Forelimb muscle (tissue), 1 donor: ENCODE measurements at places on chromosomes 13 and 19. TPM values are rescaled to one million over a fixed set of nuclear protein-coding genes. Genes with fewer than 3 reads are reported as not detected.
A peak's percentile ranks its signal among the peaks of the same experiment; 100 is the strongest.

- DNase-seq = no peak
Measured at GRCh38 chr13:50523307-50523706, 320.2 kb downstream of the DLEU7 start.

- DNase-seq = no peak
Measured at GRCh38 chr13:102812611-102813287, 13.8 kb downstream of the BIVM start.

DNA sequence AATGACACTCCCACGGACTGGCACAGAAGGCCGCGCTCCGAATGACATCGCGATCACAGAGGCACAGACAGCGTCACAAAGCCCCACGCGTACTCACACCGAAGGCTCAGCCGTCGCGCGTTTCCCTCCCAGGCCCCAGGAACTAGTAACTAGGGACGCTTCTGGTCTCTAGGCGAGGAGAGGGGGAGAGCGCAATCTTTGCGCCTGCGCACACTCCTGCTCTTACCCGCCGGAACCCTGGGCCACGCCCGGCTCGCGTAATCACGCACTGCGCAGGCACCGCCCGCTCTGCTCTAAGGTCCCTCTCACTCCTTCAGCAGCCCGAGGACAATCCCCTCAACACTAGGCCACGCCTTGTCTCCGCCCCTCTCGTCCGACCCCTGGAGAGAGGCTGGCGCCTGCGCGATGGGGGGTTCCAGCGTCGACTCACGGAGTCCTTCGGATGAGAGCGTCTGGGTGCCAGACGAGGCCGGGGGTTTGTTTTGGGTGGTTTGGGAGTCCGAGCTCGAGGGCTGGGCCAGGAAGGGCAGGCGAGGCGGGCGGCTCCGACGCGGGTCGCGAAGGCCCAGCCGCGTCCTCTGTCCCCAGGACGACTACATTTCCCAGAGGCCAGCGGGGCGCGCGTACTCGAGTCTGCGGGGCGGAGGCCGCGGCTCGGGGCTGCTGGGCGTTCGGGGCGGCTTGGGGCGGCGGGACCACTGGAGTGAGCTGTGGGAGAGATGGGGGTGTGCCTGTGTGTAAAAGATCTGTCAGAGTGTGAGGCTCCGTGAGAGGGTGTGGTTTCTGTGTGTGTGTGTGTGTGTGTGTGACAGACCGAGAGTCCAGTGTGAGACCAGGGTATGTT lies at the start of gene ZNF471:
ZNF471 (plus strand) TSS at position 410 of the 844 bp plus-strand sequence. CDS start 3,717 bp downstream, outside the sequence.
- DNase-seq = peak; percentile 97

GRCh38 chr13:64347664-64348063 lies 2882.5 kb downstream of the PCDH9 start:
- DNase-seq = no peak

DNA sequence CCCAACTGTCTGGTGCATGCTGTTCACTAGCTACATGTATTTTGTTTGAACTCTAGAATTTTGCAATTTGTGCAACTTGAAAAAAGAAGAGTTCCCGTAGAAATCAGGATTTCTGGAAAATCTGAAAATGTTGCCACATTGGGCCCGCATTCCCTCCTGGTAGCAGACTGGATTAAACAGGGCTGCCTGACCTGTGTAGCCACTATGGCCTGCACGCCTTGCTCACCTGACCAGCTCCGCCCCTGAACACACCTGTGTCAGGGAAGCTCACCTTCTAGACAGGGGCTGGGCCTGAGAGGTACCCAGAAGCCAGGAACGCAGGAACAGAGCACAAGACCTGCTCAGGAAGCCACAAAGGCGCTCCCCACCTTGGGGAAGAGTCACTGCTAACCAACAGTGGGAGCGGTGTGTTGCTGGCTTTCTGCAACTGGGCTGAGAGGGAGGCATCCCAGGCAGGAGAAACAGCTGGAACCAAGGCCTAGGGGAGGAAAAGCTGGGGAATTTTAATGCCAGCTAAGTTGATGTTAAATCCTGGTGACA lies 106.5 kb downstream of the UQCRFS1 start:
- no peak for DNase-seq

- DNase-seq = no peak
Measured at GRCh38 chr13:73955977-73956500, 178.2 kb downstream of the KLF12 start.

DNA sequence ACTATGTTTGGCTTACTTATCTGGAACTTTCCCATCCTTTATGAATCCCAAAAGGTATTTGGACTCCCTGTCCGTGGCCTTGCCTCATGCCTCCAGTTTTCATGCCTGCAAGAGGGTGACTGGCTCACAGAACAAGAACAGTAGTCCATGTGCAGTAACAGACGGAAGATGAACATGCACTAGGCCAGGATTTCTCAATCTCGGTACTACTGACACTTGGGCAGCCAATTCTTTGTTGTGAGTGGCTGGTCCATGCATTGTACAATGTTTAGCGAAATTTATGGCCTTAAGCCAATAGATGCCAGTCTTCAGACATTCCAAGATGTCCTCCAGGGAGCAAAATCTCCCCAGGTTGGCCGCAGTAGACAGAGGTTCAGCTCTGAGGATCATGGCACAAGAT lies 61.9 kb downstream of the DOCK9 start:
- no peak for DNase-seq

DNA sequence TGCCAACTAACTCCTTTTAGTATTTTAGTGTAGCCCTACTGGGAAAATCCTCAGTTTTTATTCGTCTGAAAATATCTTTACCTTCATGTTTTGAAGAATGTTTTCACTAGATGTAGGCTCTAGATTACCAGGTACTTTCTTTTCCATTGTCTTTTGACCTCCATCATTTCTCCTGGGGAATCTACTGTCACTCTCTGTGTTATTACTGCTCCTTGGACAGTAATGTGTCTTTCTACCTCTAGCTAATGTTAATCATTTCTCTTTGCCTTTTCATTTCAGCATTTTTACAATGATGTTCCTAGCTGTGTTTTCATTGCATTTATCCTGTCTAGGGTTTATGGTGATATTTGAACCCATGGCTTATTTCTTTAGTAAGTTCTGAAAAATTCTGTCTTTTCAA lies 61.9 kb downstream of the SPACA7 start:
- no peak for DNase-seq

- no peak for DNase-seq
Measured at GRCh38 chr13:93455861-93456260, 229.3 kb downstream of the GPC6 start.

DNA sequence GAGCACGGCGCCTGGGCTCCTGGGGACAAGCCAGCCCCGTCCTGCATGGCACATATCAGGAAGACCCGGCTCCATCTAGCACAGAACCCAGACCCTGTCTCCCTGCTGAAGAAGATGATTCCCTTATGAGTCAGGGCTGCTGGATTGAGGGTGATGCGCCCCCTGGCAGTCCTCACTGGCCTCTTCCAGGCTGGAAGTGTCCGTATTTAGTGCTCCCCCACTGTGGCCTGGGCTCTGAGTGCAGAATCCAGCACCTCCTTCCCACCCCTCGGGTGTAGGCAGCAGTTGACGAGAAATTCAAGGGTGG lies 14.9 kb downstream of the COMP start:
- no peak for DNase-seq

- DNase-seq = no peak
Measured at GRCh38 chr19:44757735-44758505, 9.4 kb downstream of the BCL3 start.

- DNase-seq = no peak
Measured at GRCh38 chr13:40503966-40504591, 162.4 kb downstream of the FOXO1 start.

DNA sequence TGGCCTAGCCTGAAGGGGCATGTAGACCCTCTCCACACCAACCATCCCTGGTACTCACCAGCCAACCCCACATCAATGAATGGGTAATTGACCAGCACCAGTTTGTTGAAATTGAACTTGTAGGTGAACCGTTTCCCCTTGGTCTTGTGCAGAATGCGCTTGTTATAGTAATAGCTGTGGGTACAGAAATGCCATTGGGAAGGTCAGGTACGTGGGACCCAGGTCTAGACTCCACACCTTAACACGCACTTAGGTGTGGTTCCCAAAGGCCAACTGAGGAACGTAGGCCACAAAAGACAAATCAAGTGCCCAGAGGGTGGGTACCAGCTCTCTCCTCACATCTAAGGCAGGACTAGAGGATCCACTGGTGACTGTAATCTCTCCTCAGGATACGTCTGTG lies 5.2 kb downstream of the ERF start:
- no peak for DNase-seq

GRCh38 chr19:36572593-36573019 lies 486 bp downstream of the ZNF529 start:
- DNase-seq = no peak

DNA sequence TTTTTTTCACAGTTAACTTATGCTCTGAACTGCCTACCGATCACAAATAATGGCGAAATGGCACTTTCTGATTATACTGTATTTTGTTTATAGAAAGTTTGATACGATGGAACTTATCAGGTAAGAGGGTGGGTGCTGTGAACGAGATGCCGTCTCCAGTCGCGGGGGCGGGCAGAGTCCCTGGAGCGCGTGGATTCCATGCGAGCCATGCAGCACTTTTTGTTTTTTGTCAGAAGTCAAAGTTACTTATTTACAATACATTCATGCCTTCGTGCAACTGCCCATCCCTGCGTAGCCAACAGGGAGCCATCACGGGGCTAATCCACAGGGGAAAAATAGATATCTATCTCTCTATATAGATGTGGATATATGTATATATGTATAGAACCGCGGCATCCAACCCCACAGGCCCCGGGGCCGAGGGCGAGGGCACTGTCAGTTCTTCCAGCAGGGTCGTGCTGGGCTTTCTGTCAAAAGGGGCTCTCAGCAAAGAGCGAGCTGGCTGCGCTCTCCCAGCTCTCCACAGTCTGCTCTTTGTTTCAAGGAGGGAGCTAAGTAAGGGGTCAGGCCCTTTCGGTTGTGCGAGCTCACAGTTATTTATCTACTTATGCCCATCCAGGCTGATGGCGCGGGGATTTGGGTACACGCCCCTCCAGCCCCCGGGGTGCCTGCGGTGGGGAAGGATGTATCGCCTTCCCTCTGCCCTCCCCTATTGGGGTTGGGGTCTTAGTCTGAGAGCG lies 3.4 kb downstream of the SLITRK1 start:
- no peak for DNase-seq

DNA sequence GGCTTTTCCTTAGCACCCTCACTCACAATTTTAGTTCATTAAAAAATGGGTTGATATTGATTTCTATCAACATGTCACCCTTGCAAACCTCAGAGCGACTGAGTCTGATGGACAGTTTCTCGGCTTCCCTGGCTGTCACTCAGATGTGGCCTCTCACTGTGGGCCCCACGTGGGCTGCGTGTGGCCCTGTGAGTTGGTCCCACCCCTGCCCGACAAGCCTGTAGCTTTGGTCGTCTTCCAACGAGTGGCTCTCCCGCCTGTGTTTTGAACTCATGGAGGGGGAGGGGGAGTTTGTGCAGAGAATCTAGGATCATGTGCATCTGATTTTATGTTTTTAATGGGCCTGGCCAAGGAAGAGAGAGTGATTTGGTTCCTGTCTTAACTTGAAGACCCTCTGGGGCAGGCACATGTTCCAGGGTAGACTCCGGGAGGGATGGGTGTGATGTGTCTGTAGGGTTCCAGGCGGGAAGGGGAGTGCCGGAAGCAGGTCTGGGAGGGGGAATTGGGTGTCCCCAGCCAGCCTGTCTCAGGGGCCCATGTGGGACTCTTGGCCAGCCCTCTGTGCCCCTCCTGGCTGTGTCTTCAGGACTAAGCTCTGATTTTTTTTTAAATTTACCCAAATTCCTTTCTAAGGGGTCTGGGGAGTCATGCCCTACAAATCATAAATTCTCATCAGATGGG lies 18.9 kb downstream of the ATP11A start:
- DNase-seq = no peak

GRCh38 chr19:38411041-38411712 lies 8.3 kb downstream of the FAM98C start:
- DNase-seq = no peak

GRCh38 chr13:20503088-20504083 lies 22.3 kb downstream of the CRYL1 start:
- no peak for DNase-seq

GRCh38 chr13:113157929-113158747 lies at the start of gene PROZ:
PROZ (plus strand) TSS chr13:113158648; CDS start chr13:113158661, 13 bp downstream.
- DNase-seq = no peak

DNA sequence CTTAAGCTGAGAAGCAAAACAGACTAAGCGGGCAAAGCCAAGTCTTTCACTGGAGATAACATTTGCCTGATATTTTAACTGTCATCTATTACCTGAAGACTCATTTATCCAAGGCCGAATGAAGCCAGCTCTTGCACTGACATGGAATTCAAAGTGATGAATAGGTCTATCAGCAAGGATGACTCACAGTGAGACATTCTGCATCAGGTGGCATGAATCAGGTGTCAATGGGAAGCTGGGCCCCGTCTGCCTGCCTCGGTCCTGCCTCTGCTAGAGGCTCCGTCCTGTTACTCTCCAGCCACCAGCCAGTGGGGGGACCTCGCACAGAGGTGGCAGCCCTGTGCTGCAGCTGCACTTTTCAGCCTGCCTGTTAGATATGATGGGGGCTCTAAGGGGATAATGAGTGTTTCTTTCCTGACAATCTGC lies 23.5 kb downstream of the STARD13 start:
- DNase-seq = no peak

- no peak for DNase-seq
Measured at GRCh38 chr19:755063-755462, 4.2 kb downstream of the MISP start.

- DNase-seq = no peak
Measured at GRCh38 chr19:30202060-30202600, 170.1 kb upstream of the ZNF536 start.

DNA sequence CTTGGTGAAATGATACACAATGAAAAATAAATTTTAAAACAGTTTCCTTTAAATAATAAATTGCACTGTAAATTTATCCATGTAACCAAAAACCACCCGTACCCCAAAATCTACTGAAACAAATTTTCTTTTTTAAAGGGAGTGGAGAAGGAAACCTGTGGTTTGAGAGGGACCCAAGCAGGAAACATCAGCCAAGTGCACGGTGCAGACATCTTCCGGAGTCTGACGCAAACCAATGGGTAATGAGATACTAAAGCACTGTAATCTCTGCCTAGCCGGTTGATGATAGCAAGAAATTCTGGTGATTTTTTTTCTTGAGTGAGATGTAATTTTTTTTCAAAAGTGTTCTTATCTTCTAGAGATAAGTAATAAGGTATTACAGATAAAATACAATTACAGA lies 115.4 kb downstream of the ABCC4 start:
- no peak for DNase-seq

- DNase-seq = no peak
Measured at GRCh38 chr19:38020311-38020710, 113.3 kb downstream of the SIPA1L3 start.

GPR4 gene
- polyA plus RNA-seq = 1.5 TPM

APOE gene
- polyA plus RNA-seq = 41.6 TPM

ZNF738 gene
- polyA plus RNA-seq = 19.4 TPM

PRR22 gene
- 2.2 TPM for polyA plus RNA-seq

GTF2F2 gene
- polyA plus RNA-seq = 17.4 TPM

POSTN gene
- 1,932 TPM for polyA plus RNA-seq

SERP2 gene
- 5.4 TPM for polyA plus RNA-seq

KIR2DL4 gene
- not detected for polyA plus RNA-seq

ZNF578 gene
- polyA plus RNA-seq = 2.4 TPM

CEACAM3 gene
- not detected for polyA plus RNA-seq

TBC1D17 gene
- 35.6 TPM for polyA plus RNA-seq

ZNF221 gene
- polyA plus RNA-seq = 2.4 TPM

ZNF345 gene
- polyA plus RNA-seq = 8.8 TPM

ZNF730 gene
- polyA plus RNA-seq = 3.0 TPM

VSTM1 gene
- polyA plus RNA-seq = 0.19 TPM

NKG7 gene
- 3.0 TPM for polyA plus RNA-seq

C19orf18 gene
- 1.5 TPM for polyA plus RNA-seq

RNF17 gene
- 0.19 TPM for polyA plus RNA-seq
